ENCODE measurements at places on chromosomes 1 and 21.

GRCh38 chr1:190274721-190275120, 202.9 kb downstream of the BRINP3 start:
- DNase-seq = no peak

GRCh38 chr21:14547834-14548513, 1.9 kb upstream of the SAMSN1 start:
- no peak for DNase-seq

GRCh38 chr1:39398278-39399021, 93.0 kb upstream of the BMP8A start:
- DNase-seq = no peak

- no peak for DNase-seq
Measured at GRCh38 chr1:92329347-92330129, 30.7 kb downstream of the RPAP2 start.

- no peak for DNase-seq
Measured at GRCh38 chr21:36744560-36745231, 45.8 kb downstream of the SIM2 start.

DNA sequence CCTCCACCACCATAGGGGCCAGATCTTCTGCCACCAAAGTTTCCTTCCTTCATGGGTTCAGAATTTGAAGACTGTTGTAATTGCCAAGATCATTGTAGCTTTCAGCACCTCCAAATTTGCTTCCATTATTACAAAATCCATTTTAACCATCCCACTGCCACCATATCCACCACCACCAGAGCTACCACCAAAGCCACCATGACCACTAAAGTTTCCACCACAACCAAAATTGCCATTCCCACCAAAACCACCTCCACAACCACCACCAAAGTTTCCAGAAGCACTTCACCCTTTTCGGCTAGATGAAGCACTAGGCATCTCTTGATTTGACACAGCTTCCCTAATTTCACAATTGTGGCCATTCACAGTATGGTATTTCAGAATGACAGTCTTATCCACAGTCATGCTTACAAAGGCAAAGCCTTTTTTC, 45.2 kb downstream of the SLC30A7 start:
- no peak for DNase-seq

GRCh38 chr1:221442056-221442455, 299.8 kb downstream of the DUSP10 start:
- DNase-seq = no peak

- no peak for DNase-seq
Measured at GRCh38 chr1:209160230-209160629, 423.3 kb upstream of the CAMK1G start.

- DNase-seq = no peak
Measured at GRCh38 chr1:21773585-21773984, 9.4 kb downstream of the USP48 start.

DNA sequence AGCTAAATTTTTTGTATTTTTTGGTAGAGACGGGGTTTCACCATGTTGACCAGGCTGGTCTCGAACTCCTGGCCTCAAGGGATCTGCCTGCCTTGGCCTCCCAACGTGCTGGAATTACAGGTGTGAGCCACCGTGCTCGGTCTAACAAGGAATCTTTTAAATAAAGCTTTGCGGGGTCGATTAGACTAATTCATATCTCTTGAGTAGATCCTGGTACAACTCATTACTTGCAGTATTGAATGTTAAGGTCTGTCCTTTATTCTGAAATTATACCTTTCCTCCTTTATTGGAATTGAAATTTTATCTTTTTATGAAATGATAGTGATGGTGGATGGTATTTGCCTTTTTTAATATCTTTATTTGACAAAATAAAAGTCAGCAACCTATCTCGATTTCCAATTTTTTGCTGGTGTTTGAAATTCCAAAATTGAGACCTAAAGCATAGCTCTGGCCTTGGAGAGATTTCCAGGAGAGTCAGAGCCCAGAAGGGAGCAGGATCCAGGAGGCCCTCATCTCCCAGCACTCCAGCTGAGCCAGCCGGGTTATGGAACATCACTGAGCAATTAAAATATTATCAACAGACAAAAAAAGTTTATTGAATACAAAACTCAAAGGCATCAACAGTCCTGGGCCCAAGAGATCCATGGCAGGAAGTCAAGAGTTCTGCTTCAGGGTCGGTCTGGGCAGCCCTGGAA, 4.7 kb downstream of the S100A2 start:
- no peak for DNase-seq

- no peak for DNase-seq
Measured at GRCh38 chr1:218478336-218478735, 133.2 kb downstream of the TGFB2 start.

- DNase-seq = no peak
Measured at GRCh38 chr1:64527165-64527564, 57.2 kb downstream of the CACHD1 start.

DNA sequence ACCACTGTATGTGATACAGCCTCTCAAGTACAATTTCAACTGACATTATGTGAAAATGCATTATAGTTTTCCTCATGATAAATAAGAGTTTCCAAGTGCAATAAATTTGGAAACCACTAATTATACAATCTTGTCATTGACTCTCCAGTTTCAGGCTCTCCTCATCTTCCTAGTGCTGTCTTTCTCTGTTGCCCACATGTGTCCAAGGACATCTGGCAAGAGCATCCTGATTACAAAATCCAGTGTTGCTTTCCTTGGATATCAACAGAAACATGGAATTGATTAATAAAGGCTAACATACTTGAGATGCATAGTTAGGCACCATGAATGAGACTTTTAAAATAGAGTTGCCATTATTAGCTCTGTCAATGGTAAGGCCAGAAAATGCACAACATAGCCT, 15.6 kb upstream of the MAP10 start:
- DNase-seq = no peak

- DNase-seq = peak; percentile 90
Measured at GRCh38 chr1:923131-923990, at the start of gene SAMD11. TSS of gene SAMD11 (plus strand) at chr1:923923. CDS start at chr1:924432, 509 bp downstream.

DNA sequence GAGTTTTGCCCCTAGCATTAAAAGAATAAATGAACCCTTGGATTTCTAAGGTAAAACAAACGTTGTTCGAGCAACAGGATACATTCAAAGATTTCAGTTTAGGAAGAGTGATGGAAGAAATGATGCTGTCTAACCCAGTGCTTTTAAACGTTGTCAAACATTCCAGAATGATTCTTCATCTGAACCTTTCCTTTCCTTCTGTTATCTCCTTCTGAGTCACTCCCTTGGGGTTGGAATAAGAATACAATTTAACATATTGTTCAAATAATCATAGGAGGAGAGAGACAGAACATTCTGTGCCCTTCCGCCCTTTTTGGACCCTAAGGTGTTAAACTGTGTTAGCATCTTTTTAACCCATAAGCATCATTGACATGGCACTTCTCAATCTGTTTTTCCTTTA, 61.1 kb upstream of the RCOR3 start:
- no peak for DNase-seq

- no peak for DNase-seq
Measured at GRCh38 chr1:23837908-23838307, 12.7 kb upstream of the HMGCL start.

GRCh38 chr21:15586752-15587427, 142.9 kb upstream of the USP25 start:
- no peak for DNase-seq

DNA sequence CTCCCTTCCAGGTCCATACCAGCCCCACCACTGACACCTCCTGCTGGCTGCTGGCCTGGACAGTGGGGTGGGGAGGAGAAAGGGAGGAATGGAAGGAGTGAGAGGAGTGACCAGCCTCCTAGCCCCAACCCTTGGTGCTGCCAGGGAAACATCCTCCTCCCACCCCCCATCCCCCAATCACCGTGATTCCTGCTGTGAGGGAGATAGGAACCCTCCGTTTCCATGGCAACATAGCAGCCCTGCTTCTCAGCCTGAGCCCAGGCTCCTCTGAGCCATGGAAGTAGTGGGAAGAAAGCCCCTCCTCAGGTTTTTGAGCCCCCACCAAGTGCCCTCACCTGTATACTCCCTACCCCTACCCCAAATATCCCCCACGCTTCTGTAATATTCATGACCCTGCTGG, 44.4 kb upstream of the SCMH1 start:
- peak; percentile 64 for DNase-seq

- no peak for DNase-seq
Measured at GRCh38 chr1:34108711-34109110, 56.3 kb downstream of the CSMD2 start.

DNA sequence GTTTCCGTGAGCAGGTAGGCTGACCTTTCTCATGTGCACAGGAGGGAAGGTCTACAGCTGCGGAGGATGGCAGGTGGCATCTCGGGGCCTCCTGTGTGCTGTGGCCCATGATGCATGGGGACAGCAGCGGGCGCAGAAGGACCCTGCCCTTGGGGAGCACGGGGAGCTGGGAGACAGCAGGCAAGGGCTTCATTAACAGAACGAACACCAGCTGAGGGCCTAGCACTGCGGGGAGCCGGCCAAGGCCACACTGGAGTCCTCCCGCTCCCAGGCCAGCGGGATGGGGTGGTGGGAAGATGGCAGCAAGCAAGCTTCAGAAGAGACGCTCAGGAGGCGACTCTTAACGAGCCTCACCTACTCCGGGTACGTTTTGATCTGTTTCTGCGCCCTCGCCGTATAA, 66.6 kb downstream of the SCCPDH start:
- DNase-seq = no peak

- DNase-seq = no peak
Measured at GRCh38 chr1:62355095-62355494, 35.9 kb upstream of the KANK4 start.

DNA sequence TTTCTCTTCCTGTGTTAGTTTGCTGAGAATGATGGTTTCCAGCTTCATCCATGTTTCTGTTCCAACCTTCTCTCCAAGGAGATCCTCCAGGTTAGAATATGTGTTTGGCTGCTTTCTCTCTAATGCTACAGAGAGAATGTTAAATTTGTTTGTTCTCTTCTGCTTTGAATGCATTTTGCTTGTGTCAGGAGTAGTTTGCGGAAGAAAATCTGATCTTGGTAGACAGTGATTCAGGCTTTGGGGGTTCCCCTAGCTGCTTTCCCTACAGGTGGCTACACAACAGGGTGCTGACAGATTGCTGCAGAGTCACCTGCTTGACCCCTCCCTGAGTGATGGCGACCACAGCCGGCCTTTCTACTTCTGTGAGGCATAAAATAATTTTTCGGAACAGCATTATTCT, 41.8 kb downstream of the MACO1 start:
- no peak for DNase-seq

DNA sequence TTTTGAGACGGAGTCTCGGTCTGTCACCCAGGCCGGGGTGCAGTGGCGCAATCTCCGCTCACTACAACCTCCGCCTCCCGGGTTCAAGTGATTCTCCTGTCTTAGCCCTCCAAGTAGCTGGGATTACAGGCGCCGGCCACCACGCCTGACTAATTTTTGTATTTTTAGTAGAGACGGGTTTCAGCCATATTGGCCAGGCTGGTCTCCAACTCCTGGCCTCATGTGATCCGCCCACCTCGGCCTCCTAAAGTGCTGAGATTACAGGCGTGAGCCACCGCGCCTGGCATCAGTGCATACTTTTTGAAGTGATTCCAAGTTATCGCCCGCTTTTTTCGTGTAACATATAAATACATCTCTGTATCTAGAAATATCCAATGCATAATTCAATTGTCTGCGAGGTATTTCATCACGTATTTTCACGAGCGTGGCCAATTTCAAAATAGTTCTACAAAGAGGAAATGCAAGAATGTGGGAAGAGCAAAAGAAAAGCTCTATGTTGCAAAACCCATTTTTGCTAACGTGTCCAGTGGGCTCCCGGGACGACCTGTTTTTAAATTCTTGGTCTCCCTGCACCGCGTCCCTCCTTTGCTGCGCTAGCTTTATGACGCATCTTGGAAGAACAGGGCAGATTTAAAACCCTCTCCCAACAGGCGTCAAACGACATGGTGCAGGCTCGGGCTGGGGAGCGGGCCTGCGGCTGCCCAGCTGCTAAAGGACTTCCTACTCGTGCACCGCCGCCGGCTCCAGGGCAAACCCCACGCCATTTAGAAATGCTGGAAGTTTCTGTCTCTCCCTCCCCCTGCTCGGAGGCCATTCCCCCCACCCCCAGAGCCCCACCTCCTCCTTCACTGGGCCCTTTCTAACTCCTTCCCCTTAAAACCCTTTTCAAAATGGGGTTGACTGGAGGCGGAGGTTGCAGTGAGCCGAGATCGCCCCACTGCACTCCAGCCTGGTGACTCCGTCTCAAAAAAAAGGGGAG, 923 bp upstream of the IFNGR2 start:
- peak; percentile 64 for DNase-seq

GRCh38 chr1:197178998-197179397, 32.5 kb upstream of the ASPM start:
- no peak for DNase-seq

DNA sequence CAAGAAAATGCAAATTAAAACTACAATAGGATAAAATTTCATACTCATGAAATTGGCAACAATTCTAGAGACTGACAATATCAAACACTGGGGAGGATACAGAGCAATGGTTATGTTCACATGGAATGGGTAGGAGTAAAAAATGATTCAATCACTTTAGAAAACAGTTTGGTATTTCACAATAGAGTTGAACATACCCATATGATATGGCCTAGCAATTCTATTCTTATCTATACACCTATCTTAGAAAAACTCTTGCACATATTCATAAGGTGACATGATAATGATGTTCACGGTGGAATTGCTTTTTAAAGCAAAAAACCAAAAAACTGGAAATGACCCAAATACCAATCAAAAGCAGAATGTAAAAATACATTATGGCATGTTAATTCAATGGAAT, 28.7 kb downstream of the PHC2 start:
- no peak for DNase-seq

DNA sequence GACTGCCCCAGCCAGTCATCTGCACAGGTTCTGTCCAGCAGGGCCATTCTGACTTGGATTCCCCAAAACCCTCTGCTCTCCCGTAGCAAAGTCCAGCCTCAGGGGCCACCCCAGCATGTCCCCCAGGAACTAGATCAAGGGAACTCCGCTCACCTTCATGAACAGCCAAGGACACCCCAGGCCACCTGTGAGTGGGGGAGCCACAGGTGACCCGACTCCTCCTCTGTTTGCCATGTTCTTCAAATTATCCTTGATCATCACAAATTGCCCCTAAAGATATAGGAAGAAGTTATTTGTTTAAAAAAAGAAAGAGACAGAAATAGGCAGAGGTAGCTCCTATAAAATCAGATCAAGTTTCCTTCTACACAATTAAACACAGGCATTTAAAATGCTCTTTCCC, 475.0 kb downstream of the MATN1 start:
- DNase-seq = no peak

DNA sequence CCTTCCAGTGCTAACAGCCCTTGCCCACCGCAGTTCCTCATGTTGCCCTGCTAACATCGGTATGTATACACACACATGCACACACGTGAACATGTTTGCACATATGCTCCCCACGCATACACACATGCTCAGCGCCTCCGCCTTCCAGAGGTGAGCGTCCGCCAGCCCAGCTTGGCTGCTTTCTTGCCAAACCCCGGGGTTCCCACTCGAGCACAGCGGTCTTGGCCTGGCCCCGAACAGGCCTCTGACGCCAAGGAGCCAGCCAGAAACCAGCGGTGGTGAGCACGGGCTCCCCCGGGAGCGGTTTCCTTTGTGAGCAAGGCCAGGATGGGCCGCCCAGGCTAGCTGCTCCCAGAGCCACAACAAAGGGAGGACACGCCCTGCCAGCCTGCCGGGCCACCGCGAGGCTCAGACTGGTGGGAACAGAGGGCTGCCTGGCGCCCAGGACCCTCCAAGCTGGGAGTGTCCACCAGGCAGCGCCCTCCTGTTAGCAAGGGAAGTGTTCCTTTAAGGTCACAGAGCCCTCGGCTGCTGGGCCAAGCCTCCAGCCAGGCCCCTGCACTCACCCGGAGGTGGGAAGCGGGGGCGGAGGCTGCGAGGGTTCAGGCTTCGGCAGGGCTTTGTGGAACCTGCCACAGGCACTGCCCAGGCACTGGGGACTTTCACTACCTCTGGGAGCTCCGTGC, 65.4 kb downstream of the ALPL start:
- peak; percentile 84 for DNase-seq

All from ecto neural progenitor cell (in vitro differentiated cells).